ENCODE measurements at places on chromosomes 7 and 10. TPM values are rescaled to one million over a fixed set of nuclear protein-coding genes. Genes with fewer than 3 reads are reported as not detected.
A peak's percentile ranks its signal among the peaks of the same experiment; 100 is the strongest.

Gene HTR5A
- not detected for total RNA-seq

Gene PDGFA
- 2.3 TPM for total RNA-seq

Gene MBL2
- not detected for total RNA-seq

Gene ZP3
- total RNA-seq = 6.6 TPM

Gene SPAG6
- not detected for total RNA-seq

Gene STAG3
- total RNA-seq = 6.3 TPM

Gene THSD7A
- not detected for total RNA-seq

Gene TBX20
- total RNA-seq = not detected

Gene CDK14
- total RNA-seq = 0.19 TPM

Gene CFAP69
- total RNA-seq = not detected

Gene ERVW-1
- not detected for total RNA-seq

Gene SLC18A3
- not detected for total RNA-seq

Gene SP8
- total RNA-seq = not detected

Gene ETV1
- not detected for total RNA-seq

Gene SUGCT
- 1.7 TPM for total RNA-seq

Gene BTBD16
- not detected for total RNA-seq

- DNase-seq = no peak
Measured at GRCh38 chr10:125543796-125544195, 139.2 kb downstream of the TEX36 start.

DNA sequence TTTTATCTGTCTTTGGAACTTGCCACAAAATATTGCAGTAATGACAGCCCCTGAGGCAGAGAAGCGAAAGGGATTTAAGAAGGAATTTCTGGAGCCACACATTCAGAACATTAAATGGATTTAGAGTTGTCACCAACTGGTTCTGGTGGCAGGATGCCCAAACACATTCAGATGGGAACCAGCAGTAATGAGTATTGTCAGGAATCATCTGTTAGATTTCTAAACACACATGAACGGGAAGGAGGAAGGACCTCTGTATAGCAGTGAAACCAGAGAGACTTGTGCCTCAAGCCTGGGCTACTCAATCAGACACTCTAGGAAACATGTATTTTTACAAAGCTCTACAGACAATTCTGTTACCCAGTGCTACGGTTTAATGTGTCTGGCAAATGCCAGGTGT, 103.8 kb upstream of the CCNY start:
- no peak for DNase-seq

GRCh38 chr7:77479536-77480088, 57.5 kb upstream of the PTPN12 start:
- DNase-seq = no peak

DNA sequence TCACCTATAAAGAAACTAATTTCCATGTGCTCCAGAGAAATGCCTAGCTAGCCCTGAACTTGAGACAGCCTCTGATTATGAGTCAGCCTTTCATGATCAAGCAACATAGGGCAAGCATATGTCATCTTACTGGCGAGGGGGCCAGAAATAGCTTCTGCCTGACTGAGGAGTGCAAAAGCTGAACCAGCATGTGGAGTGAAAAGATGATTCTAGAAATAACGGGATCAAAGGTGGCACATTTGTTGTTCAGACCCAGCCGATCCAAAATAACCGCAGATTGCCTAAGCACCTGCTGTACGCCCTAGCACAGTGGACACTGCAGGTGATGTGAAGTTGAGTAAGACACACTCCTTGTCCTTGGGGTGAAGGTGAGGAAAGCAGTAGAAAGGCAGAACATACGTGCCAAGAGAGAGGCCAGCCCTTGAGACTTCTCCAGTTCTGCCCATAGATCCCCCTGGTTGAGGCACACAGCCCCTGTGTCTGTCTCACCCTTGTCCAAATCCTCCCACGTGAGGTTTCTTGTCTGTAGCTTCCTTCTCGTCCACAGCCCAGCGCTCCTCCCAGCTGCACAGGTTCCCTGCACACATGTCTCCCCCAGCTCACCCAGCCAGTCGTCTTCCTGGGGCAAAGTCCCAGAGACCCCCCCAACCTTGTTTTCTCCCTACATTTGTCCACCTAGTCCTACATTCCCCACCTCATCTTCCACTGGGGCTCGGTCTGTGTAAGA, 2.8 kb upstream of the BCL7B start:
- DNase-seq = no peak

DNA sequence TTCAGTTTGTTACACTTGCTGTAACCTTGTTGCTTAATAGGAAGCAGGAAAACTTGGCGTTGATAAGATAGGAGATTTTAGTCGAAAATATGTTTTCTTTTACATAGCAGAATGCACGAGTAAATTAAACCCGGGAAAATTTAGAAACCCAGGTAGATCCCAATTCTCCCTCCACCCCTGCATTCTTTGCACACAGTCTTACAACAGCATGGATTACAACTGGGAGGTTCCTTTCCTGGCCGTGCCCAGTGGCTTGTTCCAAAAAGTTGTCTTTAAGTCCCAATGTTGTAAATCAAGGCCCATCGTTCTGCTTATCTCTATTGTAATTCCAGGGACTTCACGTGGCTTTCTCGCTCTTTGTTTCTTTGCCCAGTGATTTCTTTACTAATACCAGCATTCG, 1.1 kb upstream of the DPY19L1 start:
- DNase-seq = no peak

GRCh38 chr7:66880053-66880452, 41.0 kb upstream of the TMEM248 start:
- no peak for DNase-seq

DNA sequence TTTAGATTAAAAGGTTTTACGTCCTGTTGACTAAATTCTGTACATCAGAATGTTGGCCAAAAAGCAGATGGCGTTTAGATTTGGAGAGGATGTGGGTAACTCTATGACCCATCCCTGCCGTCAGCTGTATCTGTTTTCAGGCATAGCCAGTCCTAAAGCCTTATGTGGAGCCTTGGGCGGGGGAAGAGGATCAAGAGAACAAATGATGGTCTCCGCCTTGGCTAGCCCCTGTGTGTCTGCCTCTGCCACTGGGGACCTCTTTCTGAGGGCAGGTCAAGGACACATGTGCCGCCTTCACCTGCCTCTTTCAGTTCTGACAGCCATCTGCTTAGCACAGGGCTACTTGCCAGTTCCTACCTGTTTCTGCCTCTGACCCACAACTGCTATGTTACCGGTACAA, 24.1 kb downstream of the PDSS1 start:
- DNase-seq = peak; percentile 63

GRCh38 chr7:30005464-30005863, 15.9 kb upstream of the SCRN1 start:
- DNase-seq = no peak

DNA sequence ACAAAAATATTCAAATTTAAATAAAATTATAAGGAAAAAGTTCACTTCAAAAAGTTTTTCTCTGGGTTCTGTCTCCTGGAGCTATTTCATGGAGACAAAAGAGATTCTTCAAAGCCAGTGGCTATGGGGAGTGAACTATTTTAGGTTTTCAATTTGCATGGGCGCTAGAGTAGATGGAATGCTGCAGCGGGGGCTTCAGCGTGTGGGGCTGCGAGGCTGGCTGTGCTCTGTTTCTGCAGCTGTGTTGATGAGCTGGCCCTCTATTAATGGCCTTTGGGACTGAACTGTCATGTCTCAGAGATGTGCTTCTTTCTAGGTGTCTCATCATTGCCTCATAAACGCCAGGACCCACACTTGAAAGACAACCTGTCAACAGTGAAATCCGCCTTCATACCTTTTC, 108.4 kb upstream of the NPY start:
- no peak for DNase-seq

GRCh38 chr10:75303045-75303777, 67.5 kb upstream of the COMTD1 start:
- no peak for DNase-seq

GRCh38 chr10:63204667-63205391, 71.7 kb downstream of the NRBF2 start:
- DNase-seq = no peak

- DNase-seq = no peak
Measured at GRCh38 chr10:103792547-103792946, 62.8 kb downstream of the SH3PXD2A start.

DNA sequence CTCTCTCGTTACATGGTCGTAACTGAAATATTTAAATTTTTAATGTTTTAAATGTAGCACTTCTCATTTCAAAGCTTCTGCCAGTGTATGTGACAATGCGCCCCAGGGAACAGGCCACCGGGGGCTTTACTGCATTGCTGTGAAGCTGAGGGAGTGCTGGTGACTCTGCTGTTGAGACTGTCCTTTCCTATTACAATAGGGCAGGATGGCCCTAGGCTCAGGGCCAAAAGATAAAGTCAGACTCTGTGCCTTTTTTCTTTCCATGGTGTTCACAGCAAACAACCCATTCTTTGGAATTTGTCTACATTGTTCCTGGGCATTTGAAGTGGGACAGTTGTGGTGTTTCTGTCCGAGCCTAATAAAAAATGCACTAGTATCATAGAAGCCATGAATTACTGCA, 107.3 kb downstream of the GALNT11 start:
- no peak for DNase-seq

GRCh38 chr7:42502022-42502421, 265.0 kb upstream of the GLI3 start:
- no peak for DNase-seq

DNA sequence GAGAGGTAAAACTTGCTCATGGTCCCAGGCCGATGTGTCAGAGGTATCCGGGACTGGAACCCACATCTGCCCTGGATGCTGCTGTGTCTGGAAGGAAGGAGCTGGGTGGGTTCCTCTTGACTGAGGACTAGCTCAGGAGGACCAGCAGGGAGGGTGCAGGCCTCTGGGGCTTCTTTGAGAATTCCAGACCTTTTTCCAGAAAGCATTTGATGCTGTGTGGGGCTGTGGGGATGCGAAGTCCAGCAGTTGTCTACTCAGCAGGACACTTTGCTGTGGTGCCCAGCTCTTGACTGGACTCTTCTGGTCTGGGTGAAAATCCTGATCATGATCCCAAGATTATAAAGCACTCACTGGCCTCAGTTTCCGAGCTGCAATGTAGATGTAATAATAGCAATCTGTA, 1.7 kb downstream of the RAMP3 start:
- no peak for DNase-seq

DNA sequence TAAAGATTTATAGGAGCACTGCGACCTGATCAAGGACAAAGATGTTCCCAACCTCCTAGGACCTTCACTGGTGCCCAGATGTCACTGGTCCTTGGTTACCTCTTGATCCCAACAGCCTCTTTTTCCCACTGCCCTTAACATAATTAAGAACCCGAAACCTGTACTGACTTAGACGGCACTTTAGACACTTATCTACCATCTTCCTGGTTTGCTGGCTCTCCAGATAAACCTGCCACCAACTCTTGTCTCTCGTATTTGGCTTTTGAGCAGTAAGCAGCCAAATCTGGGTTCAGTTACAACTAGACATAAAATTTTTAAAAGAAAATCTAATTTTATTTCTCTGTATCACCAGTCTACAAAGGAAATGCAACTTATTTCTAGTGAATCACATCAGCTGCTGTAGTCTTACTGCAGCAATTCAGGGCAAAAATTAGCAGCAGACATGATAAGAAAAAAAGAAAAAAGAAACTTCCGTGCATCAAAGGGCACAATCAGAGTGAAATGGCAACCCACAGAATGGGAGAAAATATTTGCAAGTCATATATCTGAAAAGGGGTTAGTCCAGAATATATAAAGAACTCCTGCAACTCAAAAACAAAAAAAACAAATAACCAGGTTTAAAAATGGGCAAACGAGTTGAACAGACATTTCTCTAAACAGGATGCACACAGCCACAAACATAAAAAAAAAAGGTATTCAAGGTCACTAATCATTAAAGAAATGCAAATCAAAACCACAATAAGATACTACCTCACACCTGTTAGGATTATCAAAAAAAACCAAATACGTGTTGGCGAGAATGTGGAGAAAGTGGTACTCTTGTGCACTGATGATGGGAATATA, 9.4 kb downstream of the ASB13 start:
- DNase-seq = peak; percentile 15

DNA sequence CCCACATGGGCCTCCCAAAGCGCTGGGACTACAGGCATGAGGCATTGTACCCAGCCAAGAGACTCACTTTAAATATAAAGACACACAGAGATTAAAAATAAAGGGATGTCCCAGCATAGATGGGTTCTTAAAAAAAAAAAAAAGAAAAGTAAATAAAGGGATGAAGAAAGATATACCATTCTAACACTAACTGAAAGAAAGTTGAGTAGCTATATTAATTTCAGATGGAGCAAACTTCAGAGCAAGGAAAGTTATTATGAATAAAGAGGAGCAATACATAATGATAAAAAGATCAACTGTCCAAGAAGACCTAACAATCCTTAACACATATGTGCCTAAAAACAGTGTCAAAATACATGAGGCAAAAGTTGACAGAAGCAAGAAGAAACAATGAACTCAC, 33.0 kb upstream of the SPOCK2 start:
- no peak for DNase-seq

GRCh38 chr10:102581981-102582580, 62.2 kb upstream of the TRIM8 start:
- DNase-seq = no peak

DNA sequence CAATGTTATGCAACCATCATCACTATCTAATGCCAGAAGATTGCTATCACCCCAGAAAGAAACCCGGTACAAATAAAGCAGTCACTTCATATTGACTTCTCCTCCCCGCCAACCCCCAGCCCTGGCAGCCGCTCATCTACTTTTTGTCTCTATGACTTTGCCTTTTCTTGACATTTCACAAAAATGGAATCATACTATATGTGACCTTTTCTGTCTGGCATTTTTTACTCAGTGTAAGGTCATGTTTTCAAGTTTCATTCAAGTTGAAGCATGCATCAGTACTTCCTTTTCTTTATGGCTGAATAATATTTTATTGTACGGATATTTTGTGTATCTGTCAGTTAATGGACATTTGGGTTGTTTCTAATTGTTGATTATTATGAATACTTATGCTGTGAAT, 28.1 kb downstream of the FHIP2A start:
- no peak for DNase-seq

DNA sequence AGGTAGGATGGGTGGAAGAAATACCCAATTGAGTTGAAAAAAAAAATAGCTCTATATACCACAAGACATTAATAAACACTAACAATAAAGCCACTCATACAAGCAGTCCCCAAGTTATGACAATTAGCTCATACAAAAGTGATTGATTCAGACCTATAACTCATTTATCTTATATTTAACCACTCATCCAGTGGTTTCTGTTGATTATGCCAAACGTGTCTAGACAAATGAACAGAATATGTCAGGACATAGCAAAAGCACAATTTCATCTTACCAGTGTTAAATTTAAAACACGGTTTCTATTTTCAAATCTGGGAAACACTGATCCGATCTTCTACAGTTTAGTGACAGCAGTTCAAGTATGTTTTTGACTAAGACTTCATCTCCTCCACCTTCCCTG, 17.0 kb downstream of the ABI1 start:
- DNase-seq = no peak

GRCh38 chr10:129608653-129609052, 141.6 kb downstream of the MGMT start:
- DNase-seq = no peak

- no peak for DNase-seq
Measured at GRCh38 chr7:147944321-147944720, 646.2 kb upstream of the C7orf33 start.

DNA sequence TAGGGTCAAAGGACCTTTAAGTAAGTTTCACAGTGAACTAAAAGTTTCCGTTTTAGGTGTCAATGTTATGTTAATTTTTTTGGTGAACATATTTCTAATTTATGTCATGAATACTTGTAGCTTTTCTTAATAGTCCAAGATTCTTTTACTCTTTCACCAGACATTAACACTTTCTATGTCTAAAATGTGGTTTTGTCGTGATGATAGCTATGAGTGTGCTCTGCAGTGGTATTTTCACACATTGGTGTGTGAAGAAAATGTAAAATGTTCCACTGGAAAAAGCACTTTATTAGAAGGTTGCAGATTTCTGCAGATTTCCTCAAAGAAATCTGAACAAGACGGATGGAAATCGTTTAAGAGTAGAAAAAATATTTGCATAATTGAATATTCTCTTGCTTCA, 561.0 kb upstream of the ANKRD30A start:
- DNase-seq = no peak

Data from CD8-positive, alpha-beta T cell (primary cell).